Dermis blood vessel endothelial cell (primary cell): ENCODE measurements at places on chromosomes 11 and 22. TPM values are rescaled to one million over a fixed set of nuclear protein-coding genes. Genes with fewer than 3 reads are reported as not detected.

DNA sequence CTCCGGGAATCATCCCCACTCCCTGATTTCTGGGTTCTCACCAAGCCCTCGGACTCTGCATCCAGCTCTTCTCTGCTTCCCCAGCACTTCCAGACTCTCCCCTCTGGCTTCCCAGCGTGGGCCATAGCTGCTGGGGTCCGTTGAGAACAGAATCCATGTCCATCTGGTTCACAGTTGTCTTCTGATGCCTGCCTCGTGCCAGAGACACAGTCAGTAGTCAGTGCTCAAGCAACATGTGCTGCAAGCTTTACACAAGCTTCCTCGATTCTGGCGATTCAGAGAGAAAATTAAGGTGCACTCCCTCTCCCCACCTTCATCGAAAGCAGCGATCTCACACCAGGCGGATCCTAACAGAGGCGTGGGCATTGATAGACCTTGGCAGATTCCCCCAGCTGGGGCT, 495.5 kb downstream of the TBC1D22A start:
- no peak for DNase-seq

DNA sequence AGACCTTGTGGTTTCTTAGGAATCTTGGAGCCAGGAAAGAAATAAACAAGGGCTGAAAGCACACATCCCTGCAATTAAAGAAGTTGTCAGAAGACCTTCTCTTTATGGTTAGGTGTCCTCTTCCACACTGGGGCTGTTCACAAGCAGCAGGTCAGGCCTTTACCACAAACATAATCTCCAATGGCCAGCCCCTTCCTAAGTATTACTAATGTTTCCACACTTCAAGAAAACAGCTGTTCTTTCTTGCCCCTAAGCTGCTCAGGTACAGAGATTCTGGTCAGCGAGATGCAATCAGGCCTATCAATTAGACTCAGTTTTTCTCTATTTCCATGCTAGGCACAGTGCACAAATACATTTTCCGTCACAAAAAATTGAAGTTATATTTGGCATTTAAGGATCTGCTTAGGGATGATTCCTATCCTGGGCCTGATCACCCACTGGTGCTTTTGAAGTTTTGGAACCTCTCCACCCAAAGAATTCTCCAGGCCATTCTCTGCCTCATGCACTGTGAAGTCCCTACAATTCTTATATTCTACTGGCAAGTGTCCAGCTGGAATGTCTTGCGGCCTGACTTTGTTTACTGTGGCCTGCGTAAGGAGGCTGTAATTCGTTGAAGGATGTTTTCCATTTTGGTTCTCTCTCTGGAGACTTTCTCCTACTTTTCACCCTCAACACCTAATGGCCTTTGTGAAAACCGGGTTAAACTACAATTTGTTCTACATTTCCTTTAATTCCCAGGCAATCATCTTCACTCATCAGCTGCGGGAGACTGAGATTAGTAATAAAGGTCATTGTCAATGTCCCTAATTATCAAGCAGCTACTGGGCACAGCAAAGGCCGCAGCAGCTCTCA, 5.1 kb downstream of the PRAME start:
- no peak for DNase-seq

DNA sequence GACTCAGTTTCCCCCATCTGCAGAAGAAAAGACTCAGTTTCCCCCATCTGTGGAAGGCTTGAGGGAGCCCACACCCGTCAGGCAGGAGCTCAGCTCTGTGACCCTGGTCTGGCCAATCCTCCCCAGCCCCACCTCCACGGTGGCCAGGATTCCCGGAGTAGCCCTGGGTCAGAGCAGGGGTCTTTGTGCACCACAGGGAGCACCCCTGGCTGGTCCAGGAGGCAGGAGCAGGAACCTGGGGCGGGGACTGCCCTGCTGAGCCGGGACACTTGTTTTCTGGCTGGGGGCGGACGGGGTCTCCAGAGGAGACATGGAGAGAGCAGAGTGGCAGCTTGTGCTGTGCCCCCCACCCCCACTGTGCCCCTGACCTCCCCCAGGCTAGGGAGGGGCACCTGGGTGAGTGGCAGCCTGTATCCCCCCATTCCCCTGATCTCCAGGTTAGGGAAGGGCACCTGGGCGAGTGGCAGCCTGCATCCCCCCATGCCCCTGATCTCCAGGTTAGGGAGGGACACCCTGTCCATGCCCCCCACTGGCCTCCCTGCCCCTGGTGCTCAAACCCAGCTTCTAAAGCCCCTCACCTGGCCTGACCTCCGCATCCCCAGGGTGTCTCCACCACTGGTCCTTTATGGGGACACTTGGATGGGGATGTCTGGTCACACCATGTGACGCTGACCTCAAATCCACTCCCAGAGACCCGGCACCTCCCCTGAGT, 18.8 kb downstream of the IL17REL start:
- DNase-seq, result no peak

SLC6A5 gene
- not detected in 2 replicates for total RNA-seq

ROBO3 gene
- 8.8 and 17.2 TPM in 2 replicates for total RNA-seq

ROM1 gene
- total RNA-seq, result 5.4 and 5.6 TPM in 2 replicates

DNA sequence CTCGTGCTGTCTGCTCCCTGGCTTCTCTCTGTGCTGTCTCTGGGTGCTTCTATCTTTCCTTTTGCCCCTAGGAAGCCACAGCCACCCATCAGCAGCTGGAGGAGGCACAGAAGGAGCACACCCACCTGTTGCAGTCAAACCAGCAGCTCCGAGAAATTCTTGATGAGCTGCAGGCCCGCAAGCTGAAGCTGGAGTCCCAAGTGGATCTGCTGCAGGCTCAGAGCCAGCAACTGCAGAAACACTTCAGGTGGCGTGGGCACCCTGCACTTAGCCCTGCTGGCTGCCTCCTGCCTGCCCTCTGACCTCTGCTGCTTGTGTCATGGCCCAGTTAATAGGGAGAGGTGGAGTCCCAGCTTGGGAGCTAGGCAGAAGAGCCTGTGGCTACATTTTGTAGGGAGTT, 67.8 kb downstream of the CEP164 start:
- no peak for DNase-seq

ART5 gene
- not detected in 2 replicates for total RNA-seq

GRCh38 chr22:24758164-24758799, 16.2 kb downstream of the PIWIL3 start:
- DNase-seq, result peak; percentile 81

GRCh38 chr22:48494256-48494967, 1333.3 kb downstream of the BRD1 start:
- DNase-seq, result no peak

DNA sequence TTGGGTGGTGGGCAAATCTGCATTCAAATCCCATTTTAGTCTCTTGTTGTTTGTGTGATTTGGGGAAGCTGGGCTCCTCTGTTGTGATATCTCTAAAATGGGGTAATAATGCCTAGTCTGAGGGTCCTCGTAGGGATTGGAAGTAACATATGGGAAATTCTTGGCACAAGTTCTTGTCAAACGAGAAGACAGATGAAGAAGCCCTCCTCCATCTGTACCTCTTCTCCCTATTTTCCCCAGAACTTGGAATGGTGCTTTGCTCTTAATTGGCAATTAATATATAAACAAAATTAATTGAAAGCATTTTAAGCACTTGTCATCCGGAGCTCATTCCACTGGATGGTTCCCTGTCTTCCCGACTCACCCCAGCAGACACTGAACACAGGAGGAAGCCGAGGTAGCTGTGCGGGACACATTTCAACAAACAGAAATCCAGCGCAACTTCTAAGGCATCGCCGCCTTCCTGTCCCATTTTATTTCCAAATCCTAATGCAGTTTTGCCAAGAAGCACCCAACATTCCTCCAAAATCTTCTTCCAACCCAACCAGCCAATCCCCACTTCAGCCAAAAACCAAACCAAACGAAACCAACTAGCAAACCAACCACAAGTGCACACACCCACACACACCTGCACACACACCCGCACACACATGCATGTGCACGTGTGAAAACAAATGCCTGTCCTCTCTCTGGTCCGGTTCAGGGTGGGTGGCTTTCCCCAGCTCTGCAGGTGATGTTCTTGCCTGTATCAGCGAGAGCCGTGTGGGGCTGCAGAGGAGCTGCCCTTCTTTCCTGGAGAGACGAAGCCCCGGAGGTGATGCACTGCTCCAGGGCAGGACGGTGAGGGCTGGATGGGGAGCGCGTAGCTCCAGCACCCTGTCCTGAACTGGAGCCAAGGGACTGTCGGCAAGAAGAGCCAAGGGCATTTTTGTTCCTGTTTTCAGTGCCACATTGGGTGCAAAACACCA, 100.8 kb upstream of the B3GAT1 start:
- no peak for DNase-seq

- no peak for DNase-seq
These were observed 45.3 kb upstream of the POGLUT3 start for GRCh38 chr11:108543316-108543964.

- DNase-seq, result no peak
These were observed 103.8 kb upstream of the CHORDC1 start for GRCh38 chr11:90326647-90327046.

EFCAB6 gene
- total RNA-seq, result under 0.01 and 0.33 TPM in 2 replicates

WT1 gene
- not detected in 2 replicates for total RNA-seq

LSP1 gene
- 0.42 TPM in 1 of 2 replicates, not detected in the other for total RNA-seq
